ENCODE measurements at places on chromosomes 1 and 21.
A peak's percentile ranks its signal among the peaks of the same experiment; 100 is the strongest.

DNA sequence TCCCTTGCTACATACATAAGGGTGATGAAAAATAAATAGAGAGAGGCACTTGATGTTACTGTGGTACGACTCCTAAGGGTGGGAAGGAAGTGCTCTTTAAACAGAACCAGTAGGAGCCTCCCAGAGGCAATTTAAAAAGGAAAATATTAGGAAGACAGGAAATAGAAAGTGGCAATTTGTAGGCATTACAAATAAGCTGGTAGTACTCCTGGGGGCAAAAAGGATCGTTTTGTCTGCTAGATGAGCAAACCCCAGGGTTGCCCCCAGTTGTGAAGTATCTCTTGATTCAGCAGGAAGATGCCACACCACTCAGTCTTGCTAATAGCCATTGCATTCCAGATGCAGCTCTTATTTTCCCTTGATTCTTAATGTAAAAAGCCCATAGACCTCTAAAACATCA is 303.0 kb downstream of the NTNG1 start:
- DNase-seq = no peak

DNA sequence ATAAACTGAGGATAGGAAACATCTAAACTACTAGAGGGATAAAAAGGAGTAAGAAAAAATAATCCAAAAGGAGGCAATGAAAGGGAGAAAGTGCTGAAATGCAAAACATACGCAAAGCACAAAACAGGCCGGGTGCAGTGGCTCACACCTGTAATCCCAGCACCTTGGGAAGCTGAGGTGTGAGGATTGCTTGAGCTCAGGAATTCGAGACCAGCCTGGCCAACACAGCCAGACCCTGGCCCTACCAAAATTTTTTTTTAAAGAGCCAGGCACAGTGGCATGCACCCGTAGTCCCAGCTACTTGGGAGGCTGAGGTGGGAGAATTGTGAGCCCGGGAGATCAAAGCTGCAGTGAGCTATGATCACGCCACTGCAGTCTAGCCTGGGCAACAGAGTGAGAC is 10.5 kb downstream of the SPOCD1 start:
- DNase-seq = no peak

- no peak for DNase-seq
Measured at GRCh38 chr1:115539061-115539460, 102.7 kb upstream of the VANGL1 start.

DNA sequence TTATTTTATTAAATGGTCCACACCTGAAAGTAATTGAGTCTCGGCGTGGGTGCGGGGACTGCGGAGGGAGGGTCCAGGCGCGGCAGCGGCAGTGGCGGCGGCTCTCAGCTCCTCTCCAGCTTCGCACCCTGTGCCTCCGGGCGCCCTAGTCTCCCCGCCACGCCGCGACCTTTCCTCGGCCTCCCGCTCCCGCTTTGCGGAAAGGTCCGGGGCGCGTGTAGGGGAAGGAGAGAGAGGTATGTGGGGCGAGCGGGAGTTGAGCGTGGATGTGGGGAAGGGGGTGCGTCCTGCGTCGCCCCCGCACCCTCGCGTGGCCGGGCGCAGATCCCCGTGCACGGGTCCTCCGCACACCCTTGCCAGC is 13.4 kb upstream of the ALX3 start:
- DNase-seq = peak; percentile 24

DNA sequence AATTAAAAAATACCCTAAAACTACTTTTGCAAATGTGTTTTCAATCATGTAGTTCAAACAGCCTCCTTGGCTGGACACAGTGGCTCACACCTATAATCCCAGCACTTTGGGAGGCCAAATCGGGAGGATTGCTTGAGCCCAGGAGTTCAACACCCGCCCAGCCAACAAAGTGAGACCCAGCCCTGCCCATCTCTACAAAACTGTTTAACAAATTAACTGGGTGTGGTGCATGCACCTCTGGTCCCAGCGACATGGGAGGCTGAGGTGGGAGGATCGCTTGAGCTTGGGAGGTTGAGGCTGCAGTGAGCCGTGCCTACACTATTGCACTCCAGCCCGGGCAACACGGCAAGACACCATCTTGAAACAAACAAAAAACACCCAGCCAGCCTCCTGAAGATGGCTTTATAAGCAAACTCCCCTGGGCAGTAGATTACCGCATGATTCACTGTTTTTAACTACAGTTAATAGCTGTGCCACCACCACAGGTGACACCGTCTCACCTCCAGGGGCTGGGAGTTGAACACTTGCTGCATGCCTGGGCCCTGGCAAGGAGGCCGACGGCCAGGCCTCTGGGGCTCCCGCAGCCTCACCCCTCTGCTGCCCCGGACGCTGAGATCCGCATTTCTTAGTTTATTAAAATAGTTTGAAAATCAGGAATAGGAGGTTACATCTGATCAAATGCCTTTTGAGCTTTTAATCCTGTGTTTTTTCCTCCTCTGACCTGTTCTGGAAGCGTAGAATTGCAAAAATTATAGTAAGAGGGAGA is 16.2 kb downstream of the PTTG1IP start:
- DNase-seq = no peak

GRCh38 chr21:44529503-44530125 is 10.4 kb downstream of the KRTAP10-1 start:
- DNase-seq = no peak

DNA sequence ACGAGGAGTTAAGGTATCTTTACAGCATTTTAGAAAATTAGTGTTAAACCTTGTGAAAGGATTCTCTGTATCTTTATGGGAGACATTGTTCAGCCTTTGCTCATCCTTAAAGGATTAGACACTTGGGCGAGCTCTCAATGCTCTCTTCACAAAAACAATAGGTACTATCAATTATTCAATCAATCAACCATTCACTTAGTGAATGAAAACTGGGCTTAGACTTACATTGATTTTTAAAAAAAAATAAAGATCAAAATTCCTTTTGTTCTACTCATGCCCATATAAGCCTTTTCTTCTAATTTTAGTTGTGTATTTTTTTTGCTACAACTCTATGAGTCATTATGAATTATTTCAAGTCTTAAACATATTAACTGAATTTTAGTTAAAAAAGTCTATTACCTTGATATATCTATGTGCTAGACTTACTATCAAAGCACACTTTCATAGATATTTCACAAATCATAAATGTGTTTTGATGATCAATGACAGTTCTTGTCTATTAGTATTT is 181.2 kb downstream of the DPYD start:
- no peak for DNase-seq

GRCh38 chr1:85576642-85577418 is 3.7 kb upstream of the CCN1 start:
- DNase-seq = peak; percentile 78

GRCh38 chr1:43293176-43293575 is 7.6 kb upstream of the TIE1 start:
- DNase-seq = no peak

GRCh38 chr1:109629372-109630030 is 9.9 kb downstream of the AMPD2 start:
- no peak for DNase-seq

DNA sequence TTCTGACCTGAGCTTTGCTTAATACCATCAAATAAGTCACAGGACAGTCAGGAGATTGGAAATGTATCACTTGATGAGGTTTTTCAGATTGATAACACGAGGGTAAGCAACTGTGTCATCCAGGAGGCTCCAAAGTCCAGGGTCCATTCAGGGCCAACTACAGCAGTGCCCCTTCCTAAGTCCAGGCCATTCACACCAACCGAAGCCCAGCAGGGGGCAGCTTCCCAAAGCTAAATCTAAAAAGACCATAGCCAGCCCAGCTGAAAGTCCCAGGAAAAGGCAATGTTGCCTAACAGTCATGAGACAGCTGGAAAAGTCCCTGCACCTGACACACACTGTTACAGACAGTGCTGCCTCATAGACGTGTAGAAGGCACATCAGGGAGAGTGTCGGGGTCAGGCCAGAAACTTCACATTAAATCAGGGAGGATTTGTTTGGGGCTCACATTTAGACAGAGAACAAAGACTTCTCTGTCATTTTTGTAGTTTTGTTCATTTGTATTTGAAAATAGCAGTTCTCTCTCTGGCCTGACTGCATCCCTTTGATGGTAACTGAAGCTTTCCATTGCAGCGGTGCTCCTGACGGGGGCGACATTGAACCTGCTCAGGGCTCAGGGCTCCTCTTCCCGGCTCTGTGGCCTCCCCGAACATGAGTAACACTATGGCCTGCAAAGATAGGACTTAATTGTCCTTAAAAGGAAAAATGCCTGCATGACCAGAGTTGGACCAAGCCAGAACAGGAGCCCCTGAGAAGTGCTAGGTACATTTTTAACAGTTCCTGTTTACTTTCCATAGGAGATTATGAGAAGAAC is 200.4 kb downstream of the NRIP1 start:
- DNase-seq = peak; percentile 58

DNA sequence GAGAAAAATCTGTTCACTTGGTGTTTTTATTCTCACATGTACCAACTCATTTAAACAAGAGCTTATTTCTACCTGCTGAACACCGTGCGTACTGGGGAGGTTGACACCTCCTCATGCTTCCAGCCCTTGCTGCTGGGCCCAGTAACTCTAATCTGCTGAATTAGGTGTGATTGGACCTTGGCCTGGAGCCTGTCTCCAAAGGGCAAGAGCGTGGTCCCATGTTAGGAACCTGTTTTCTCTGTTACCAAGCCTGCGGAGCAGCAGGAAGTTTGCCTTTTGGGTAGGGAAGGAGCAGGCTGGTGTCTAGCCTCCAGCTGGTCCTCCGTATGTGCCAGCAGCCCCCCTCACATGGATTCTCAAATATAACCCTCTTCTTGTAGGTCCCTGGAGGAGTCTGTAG is 10.9 kb upstream of the SLC27A3 start:
- no peak for DNase-seq

- no peak for DNase-seq
Measured at GRCh38 chr1:206491616-206492015, 15.7 kb upstream of the RASSF5 start.
